ENCODE measurements at places on chromosomes 6 and 20.

DNA sequence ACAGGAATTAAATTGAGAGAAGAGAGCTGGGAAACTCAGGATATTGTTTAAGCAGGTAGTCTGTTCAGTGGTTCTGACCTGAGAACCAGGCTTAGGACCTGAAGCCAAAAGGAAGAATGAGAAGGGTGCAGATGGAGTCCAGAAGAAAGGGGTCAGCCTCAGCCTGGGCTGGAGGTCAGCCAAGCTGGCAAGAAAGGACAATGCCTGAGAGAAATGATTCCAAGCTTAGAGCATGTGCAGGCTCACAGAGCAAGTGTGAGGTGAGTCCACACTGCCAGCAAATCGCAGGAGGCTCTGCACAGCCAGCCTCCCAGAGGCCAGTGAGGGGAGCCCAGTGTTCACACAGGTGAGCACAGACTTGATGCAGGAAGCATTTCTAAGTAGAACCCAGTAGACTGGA lies 47.3 kb downstream of the DAAM2 start:
- no peak for DNase-seq

- no peak for DNase-seq
Observed at GRCh38 chr6:119436583-119436982, 87.0 kb upstream of the MAN1A1 start.

GRCh38 chr20:14860410-14860814 lies 523.0 kb upstream of the FLRT3 start:
- no peak for DNase-seq

- DNase-seq = no peak
Observed at GRCh38 chr20:53692465-53693067, 98.9 kb upstream of the ZNF217 start.

DNA sequence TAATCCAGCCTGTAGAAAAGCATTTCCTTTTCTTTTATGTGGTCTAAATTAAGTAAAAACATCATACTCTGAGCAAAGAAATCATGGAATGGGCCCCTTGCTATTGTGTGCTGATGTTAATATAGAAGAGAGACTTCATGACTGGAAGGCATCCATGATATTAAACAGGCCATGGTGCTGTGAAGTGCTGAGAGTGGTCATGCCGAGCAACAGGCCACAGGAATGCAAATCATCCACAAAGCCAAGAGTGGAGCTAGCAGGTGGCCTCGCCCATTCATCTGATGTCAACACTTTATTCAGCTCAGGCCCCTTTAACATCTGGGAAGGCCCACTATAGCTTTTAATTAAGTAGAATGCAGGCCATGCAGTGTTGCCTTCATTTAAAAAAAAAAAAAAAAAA lies 115.2 kb upstream of the HMGCLL1 start:
- no peak for DNase-seq

DNA sequence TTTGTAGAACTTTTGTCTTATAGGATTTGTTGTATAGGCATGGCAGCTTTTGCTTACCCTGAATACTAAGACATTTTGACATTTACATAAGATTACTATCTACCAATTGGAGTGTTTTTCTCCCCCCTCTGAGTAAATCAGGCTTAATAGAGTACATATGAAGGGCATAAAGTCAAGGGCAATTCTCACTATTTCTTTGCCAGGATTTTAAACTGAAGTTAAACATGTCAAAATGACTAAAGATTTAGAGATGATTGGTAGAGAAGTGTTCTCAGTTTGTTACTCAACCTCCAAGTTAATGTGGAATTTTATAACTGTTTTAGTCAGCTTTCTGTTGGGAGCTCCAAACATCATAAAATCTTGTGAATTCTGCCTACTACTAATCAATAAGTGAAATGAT lies 157.8 kb downstream of the CDKAL1 start:
- DNase-seq = no peak

DNA sequence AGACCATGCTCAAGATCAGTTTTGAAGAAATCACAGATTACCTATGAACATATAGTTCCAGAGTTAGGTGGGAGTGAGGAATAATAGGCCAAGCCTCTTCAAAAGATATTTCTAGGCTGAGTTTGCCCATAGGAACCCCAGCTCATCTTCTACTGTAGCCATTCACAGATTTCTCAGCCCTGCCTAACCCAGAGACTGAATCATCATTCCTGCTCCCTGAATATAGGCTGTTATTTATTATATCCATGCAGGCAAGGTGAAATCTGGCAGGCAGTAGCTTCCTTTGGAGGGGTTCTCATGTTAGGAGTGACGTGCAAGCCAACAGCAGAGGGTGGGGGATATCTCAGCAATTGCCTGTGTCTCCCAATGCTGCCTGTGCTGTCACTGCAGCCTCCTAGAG lies 25.6 kb upstream of the ADGRF4 start:
- no peak for DNase-seq

GRCh38 chr20:44544263-44544662 lies 22.4 kb upstream of the SERINC3 start:
- DNase-seq = no peak
